ENCODE measurements at places on chromosomes 7 and 10.
A peak's percentile ranks its signal among the peaks of the same experiment; 100 is the strongest.

GRCh38 chr7:25297278-25297677 is 69.0 kb upstream of the NPVF start:
- DNase-seq, result no peak

DNA sequence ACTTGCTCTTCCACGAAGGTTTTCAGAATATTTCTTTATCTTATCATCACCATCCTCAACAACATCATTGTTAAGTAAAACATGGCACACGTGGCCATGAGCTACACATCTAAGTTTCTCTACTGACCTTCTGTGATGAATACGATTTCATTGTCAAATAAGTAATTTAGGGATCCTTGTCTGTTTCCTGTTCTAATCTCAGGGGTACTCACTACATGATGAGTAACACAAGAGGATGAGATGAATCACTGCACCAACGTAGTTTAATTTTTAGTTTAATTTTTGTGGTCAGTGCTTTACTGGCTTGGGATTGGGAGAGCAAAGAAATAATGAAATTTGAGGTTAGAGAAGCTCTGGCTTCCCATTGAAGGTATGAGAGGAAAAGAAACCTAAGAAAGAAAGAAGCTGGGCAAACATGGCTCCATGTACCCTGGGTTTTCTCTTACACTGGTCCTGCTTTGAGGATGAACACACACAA is 461.9 kb upstream of the KLF6 start:
- DNase-seq, result peak; percentile 68

DNA sequence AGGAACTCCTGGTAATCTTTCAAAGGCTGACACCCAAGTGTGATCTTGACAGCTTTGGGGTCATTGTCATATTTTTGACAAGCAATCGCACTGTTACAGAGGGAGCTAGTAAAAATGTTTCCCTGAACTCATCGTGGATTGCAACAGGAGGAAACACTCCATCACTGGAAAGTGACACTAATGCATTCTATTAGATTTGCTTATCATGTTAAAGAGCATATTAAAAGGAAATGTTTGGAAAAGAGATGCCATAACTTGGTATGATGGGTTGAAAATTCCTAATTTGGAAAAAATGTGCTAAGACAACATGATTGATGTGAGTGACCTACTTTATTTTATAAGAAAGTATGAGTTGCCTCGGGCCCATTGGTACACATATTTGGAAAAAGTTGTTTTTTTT is 22.7 kb upstream of the EMX2 start:
- DNase-seq, result no peak

DNA sequence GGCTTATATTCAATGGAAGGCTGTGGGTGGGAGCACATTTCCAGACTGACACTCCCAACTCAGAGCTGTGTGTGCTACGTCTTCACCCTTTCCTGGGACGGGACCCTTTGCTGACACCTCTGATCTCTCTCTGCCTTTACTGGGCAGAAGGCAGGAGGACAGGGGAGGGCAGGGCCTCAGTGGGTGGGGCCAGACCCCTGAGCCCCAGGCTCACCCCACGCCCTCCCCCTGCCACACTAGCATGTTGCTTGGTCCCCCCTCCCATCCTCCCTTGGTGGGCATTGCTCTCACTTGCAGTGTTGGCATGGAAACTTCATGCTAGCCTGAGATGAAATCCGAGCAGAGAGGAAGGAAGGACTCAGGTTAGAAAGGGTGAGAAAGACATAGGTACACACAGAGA is 18.4 kb downstream of the TMEM273 start:
- DNase-seq, result no peak

DNA sequence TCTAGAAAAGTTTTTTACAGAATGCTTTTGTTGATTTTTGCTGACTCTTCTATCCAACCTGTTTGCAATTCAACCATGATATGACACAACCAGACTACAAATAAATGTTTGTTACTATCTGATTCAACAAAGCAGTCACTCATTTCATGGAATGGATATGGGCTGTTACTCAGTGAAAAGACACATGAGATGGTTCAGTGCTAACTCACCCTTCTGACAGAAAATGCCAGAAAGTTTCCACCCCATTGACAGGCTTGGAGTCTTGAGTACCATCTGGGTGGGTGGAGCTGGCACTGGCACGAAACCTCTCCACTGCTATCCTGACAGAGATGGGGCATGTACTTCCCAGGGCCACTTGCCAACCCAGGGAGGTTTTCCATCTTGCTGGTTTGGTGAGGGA is 39.5 kb downstream of the RBM28 start:
- DNase-seq, result peak; percentile 7

GRCh38 chr10:45257600-45257999 is 57.8 kb downstream of the OR13A1 start:
- no peak for DNase-seq

DNA sequence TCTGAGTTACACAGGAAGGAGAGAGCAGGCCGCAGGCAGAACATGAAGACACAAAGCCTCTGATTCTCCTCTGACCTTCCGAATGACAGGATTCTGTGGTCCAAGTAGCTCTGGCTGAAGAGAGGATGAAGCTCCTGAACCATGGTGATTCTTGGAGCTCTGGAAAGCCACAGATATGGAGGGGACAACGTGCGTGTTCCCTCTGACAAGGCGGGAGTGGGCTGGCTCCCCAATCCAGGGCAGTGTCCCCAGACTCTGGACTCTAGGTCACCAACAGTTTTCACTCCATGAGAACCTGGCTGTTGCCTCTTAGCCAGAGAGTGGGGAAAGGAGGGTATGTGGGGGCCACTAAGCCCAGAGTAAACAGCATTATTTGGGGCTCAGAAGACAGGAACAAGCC is 7.4 kb upstream of the TRPV6 start:
- DNase-seq, result no peak

- DNase-seq, result no peak
Measured at GRCh38 chr10:109887243-109887642, 36.1 kb downstream of the XPNPEP1 start.
